Activated naive CD4-positive, alpha-beta T cell treated with anti-CD3 and anti-CD28 coated beads for 36 hours (primary cell): ENCODE measurements at places on chromosomes 5 and 9. TPM values are rescaled to one million over a fixed set of nuclear protein-coding genes. Genes with fewer than 3 reads are reported as not detected.
A peak's percentile ranks its signal among the peaks of the same experiment; 100 is the strongest.

- DNase-seq, result no peak
Measured at GRCh38 chr9:4594545-4594944, 67.5 kb upstream of the PLPP6 start.

DNA sequence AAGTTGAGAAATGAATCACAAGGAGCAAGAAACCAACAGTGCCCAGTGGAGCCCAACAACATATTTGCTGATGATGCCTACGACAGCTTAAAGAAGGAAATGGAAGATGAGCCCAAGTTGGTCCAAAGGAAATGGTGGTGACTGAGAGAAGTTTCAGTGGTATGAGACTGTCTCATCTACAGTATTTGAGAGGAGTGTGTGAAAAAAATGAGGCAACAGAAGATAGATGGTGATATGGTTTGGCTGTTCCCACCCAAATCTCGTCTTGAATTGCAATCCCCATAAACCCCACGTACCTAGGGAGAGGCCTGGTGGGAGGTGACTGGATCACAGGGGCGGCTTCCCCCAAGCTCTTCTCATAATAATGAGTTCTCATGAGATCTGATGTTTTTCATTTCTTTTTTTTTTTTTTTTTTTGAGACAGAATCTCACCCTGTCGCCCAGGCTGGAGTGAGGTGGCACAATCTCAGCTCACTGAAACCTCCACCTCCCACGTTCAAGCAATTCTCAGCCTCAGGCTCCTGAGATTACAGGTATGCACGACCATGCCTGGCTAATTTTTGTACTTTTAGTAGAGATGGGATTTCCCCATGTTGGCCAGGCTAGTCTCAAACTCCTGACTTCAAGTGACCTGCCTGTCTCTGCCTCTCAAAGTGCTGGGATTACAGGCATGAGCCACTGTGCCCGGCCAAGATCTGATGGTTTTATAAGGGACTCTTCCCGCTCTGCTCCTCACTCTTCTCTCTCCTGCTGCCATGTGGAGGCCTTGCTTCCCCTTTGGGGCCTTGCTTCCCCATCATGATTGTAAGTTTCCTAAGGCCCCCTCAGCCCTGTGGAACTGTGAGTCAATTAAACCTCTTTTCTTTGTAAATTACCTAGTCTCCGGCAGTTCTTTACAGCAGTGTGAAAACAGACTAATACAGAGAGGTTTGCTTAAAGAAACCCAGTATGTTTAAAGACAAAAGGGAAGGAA, 30.2 kb downstream of the EFCAB9 start:
- DNase-seq, result peak; percentile 70

DNA sequence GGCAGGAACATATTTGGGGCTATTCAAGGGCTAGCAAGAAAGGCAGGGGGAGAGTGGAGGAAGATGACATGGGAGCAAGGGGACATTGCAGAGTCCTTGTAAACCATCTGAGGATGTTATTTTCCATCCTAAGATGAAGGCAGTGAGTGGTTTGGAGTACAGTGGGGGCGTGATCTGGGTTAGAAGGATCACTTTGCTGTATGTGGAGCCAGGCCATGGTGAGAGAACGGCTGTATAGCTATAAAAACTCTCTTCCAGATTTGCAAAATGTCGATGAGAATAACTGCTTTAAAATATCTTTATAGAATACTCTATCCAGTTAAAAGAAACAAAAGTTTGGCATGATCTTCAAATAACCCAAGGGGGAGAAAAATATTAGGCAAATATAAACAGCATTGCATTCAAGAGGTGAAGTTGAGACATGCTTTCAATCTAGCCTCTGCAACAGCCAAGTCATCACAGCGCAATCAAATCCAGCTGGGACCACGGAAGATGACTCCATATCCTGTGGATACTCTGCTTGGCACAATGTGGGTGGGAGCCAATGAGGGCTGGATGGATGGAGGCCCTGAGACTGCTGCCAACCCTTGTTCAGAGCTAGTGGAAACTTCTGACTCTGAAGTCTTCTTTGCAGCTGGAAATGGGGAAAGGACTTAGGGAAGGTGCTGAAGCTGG, 111.5 kb upstream of the BASP1 start:
- DNase-seq, result no peak

DNA sequence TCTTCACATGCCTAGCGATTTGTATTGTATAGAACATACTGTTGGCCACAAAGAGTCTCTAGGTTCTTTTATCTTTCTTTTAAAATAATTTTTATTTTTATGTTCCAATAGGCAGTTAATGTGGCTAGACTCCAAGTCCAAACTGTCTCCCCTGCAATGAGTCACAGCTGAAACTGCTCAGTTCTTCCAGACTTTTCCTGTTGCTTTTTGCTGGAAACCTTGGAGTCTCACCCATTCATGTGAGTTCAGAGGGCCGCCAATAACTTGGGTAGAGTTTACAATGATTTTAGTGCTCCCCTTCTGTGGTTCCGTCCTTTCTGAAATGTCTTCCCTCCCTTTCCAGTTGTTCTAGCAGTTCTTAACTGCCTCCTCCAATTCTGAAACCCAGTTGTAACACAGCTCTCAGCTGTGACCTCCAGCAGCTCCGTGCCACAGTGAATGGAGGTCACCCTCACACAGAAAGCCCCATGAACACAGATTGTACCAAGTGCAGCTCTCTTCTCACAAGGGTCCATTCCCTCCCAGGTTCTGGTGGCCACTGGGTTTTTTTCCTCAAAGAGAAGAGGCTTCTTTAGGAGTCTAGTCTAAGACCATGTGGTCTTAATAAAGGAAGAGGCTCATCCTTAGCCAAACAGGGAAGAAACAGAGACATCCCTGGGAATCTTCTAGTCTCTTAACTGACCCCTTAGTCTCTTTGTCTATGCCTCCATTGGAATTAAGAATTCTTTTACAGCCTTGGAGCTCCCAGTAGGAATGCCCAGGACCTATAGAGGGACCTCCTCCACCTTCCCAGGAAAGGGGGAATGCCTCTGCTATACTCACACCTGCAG, 198.5 kb downstream of the SPOCK1 start:
- DNase-seq, result no peak

GRCh38 chr5:151085517-151086041, 4.7 kb upstream of the TNIP1 start:
- DNase-seq, result peak; percentile 69

DNA sequence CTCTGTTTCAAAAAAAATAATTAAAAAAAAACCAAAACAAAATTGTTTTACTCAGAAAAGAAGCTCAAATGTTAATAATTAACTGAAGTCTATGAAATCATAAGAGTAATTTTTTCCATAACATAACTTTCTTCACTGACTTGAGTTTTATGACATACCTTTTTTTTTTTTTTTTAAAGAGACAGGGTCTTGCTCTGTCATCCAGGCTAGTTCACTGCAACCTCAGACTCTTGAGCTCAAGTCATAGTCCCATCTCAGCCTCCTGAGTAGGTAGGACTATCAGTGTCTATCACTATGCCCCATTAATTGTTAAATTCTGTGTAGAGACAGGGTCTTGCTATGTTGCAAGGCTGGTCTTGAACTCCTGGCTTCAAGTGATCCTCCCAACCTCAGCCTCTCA, 21.9 kb downstream of the SAR1B start:
- DNase-seq, result no peak

- DNase-seq, result no peak
Measured at GRCh38 chr9:119026120-119026519, 343.1 kb downstream of the BRINP1 start.

DNA sequence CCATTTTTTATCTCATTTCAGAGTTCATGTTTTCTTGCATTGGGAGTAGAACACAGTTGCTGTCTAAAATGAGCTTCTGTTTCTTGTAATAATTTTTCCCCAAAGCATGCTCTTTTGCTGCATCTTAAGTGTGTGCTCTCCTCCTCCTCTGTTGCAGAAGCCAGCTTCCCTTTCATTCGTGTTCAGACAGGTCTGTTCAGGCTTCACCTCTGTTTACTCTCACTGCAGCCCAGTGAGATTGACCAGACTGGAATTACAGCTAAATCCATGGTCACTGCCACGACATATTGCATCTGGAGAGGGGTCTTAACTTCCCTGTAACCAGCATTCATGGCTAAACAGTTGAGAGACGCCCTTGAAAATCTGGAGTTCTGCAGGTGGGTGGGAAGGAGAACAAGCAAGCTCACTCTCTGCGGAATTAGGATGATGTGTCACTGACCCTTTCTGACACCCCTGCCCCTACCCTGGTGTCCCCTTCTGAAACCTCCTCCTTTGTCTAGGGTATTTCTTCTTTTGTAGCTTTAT, 223.2 kb downstream of the FSTL4 start:
- DNase-seq, result no peak

GRCh38 chr5:76525956-76526355, 97.2 kb downstream of the F2RL2 start:
- DNase-seq, result no peak

DNA sequence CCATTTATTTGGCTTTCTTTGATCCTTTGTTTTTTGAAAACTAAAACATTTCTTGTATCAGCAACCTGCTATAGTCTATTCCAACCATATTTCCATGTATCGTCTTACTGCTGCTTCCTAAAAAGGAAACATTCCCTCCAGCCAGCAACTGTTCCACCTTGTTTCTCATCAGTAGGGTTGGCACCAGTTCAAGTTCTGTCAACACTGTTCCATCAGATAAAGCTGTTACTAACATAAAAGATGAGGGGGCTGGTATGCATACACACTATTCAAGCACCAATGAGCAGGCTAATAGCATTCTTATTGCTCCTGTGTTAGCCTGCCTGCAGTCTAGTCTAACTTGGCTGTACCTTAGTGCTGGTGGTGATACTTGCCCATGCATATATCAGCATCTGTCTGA, 178.3 kb downstream of the CWC27 start:
- no peak for DNase-seq

DNA sequence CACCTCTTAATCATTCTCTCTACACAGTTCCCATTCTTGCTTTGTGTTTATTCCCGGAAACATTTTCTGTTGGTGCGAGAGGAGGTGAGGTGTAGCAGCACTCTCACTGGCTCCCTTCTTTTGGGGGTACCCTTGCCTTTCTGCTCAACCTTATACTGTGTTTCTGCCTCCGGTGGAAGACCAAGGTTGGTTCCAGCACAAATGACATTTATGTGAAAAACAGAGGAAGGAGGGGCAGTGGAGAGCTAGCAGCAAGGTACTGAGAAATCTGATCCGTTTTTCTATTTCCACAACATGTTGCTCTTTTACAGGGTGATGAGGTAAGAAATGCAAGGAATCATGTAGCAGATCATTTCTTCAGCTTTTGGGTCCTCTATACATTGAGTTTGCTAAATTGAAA, 648.0 kb upstream of the DMAC1 start:
- no peak for DNase-seq

GRCh38 chr9:93181672-93182435, 2.1 kb upstream of the WNK2 start:
- no peak for DNase-seq

DNA sequence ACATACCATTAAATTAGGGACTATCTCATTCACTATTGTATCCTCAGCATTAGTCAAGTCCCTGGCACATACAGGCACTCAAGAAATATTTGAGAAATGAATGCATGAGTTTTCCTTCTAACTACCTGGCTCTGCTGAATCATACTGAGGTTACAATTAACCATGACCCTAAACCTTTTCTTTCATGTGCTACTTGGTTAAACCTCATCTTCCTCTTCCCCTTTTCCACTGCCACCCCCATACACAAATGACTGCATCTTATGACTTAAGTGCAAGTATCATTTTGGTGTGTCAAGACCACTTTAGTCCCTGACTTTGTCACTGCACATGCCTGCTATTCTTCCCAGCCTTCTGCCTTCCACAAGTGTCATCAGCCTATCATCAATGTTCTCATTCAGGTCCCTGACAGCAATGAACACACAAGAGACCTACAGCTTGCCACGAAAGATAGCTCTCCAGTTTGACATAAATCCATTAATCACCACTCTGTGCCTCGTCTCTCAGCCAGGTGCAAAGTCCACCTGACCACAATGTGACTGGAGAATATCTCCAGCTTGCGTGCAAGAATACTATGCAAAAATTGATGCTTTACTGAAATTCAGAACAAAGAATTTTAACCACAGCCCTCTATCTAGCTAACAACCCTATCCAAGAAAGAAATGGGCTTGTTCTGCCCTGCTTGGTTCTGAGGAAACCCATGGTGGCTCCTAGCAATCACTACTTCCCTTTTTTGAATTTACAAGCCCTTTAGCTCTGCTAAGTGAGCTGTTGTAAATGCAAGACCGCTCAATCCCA, 74.5 kb downstream of the MAPKAP1 start:
- DNase-seq, result peak; percentile 66

DNA sequence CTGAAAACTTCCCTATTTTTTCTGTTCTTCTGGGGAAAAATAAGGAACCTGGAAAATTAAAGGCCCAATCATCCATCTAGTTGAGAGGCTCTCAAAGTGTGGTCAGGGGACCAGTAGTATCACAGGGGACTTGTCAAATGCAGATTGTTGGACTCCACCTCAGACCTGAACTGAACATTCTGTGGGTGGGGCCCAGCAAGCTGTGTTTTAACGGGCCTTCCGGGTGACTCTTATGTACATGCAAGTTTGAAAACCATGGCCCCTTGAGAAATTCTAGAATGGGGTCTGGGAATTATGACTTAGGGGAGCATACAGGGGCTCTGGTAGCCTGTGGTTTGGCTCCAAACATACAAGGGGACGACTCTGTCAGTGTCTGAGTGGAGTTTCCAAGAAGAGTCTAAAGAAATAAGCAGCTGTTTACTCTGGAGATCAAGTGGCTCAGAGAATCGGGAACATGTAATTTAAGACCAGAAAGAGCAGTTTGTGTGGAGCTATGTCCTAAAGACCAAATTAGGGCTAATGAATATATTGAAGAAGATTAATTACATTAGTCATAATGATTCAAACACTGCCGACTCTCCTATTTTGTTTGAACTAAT, 177.4 kb downstream of the SLC28A3 start:
- no peak for DNase-seq

DNA sequence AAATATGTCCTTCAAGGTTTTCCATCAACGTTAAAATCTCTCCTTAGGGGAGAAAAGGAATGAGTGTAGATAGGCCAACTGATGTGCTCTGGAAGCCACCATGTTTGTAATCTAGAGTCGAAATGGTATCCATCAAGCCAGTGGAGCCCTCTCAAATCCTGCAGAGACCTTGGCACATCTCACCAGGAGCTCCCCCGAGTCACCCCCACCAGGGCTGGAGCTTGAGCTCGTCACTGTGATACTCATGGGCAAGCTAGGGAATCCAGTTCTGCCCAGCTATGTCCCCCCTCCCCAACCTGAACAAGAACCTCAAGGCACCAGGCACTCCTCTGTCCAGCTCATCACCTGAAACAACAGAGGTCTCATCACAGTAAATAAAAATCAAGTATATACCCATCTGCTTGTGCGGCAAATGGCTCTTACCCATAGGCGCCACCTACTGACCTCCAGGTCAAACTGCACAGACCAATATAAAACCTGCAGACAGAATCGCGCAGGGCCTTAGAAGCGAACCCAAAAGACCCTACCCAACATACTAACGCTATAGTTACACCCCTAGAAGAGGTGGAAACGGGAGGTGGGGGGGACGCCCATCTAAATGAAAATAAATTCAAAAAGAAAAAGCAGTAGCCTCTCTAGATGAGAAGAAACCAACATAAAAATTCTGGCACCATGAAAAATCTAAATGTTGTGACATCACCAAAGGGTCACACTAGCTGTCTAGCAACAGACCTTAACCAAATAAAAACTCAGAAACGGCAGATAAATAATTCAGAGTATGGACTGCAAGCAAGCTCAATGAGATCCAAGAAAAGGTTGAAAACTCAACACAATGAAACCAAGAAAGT, 75.0 kb downstream of the TTC39B start:
- peak; percentile 25 for DNase-seq

GRCh38 chr9:132043708-132044107, 36.0 kb downstream of the MED27 start:
- no peak for DNase-seq

The SOHLH1 gene
- not detected for total RNA-seq

The LTC4S gene
- total RNA-seq, result 0.79 TPM

The C9orf153 gene
- total RNA-seq, result 0.31 TPM

The ZFP2 gene
- total RNA-seq, result 0.26 TPM

The SLCO6A1 gene
- not detected for total RNA-seq

The PLAC8L1 gene
- 0.40 TPM for total RNA-seq

The SAXO1 gene
- not detected for total RNA-seq

The SIL1 gene
- total RNA-seq, result 29.6 TPM
